Nucleus accumbens (tissue), 56 donors: ENCODE measurements at places on chromosomes 7 and 10.

DNA sequence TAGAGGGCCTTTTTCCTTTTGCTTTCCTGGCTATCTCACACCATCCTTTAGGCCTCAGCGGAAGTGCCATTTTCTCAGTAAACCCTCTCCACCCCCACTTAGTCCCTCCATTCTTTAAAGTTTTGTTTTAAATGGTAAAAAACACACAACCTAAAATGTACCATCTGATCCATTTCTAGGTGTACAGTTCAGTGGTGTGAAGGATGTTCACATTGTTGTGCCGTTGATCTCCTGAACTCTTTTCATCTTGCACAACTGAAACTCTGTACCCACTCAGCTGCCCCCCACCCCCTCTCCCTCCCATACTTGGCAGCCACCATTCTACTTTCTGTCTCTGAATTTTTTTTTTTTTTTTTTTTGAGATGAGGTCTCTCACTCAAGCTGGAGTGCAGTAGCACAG lies 52.2 kb downstream of the SNX10 start:
- no peak for DNase-seq

GRCh38 chr10:60130130-60130579 lies 223.8 kb upstream of the CCDC6 start:
- no peak for DNase-seq

DNA sequence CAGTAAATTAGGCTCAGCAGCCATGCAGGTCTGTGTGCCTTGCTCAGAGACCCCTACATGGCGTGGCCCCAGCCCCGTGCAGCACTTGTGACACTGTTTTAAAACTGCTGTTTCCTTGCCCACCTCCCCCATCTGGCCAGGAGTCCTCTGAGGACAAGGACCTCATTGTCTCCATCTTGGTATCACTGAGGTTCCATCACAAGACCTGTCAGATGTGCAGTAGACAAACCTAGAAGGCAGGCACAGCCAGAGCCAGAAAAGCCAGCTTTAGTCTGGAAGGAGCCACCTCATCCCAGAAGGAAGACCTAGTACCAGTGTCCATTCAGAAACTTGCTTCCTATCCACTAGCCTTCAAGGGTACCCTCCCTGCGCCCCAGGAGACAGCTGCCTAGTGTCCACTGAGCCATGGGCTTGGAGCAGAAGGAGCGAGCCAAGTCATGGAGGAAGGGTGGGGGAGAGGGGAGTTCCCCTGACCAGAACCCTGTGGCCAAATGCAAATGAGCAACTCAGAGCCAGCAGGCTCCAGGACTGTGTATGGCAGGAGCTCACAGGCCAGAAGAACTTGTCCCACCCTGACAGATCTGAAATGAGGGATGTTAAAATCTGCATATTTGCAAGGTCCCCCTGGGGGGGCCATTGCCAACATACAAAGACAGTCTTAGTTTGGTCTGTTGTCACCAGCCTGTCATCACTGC lies 176.1 kb downstream of the SH3PXD2A start:
- DNase-seq = no peak

- DNase-seq = no peak
Measured at GRCh38 chr7:2587778-2588177, 29.0 kb downstream of the IQCE start.

GRCh38 chr10:100598166-100598565 lies 62.4 kb downstream of the HIF1AN start:
- DNase-seq = no peak
